Activated T-cell treated with anti-CD3 and anti-CD28 coated beads, Interleukin-2, amount 50 U/mL, for 24 hours (primary cell): ENCODE measurements at places on chromosomes 5 and 9.

DNA sequence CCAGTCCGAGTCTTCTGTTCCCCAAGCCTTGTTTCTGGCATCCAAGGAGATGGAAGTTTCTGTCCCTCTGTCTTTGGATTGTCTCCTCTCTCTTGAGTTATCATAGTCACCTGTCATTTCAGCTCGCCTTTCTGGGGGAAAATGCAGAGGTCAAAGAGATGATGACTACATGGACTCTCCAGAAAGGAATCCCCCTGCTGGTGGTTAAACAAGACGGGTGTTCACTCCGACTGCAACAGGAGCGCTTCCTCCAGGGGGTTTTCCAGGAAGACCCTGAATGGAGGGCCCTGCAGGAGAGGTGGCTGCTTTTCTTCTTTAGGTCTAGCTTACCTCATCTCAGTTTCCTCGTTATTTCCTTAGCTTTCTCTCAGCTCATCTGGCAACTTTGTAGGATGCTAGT lies 25.1 kb downstream of the ERAP2 start:
- H3K27me3 ChIP-seq: no peaks in the 10 kb centered on the region
- H3K4me1 ChIP-seq: peaks cover 40% of the 10 kb centered on the region
- no peak overlapping the region for H3K4me3 ChIP-seq

DNA sequence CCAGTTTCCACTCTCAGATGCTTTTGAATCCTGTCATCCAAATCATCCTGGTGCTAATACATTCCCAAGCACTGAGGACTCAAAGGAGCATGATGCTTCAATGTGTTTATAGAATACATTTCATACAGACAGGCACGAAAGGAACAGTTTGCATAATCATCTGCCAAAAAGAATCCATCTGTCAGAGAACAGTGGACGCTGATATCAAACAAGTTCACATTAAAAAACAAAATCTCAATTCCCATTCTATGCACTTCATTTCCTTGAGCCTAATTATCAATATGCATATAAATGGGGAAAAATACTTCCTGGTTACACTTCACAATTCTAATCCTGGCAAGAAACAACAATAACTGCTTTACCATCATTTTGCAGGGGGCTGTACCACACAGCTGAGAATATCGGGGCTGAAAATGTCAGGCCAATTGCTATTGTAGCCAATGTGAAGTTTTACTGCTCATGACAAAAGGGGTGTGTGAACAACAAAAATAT lies 125.5 kb upstream of the FAM174A start:
- H3K27me3 ChIP-seq: no peaks in the 10 kb centered on the region
- no peak for DNase-seq
- H3K4me3 ChIP-seq: no peak overlapping the region

DNA sequence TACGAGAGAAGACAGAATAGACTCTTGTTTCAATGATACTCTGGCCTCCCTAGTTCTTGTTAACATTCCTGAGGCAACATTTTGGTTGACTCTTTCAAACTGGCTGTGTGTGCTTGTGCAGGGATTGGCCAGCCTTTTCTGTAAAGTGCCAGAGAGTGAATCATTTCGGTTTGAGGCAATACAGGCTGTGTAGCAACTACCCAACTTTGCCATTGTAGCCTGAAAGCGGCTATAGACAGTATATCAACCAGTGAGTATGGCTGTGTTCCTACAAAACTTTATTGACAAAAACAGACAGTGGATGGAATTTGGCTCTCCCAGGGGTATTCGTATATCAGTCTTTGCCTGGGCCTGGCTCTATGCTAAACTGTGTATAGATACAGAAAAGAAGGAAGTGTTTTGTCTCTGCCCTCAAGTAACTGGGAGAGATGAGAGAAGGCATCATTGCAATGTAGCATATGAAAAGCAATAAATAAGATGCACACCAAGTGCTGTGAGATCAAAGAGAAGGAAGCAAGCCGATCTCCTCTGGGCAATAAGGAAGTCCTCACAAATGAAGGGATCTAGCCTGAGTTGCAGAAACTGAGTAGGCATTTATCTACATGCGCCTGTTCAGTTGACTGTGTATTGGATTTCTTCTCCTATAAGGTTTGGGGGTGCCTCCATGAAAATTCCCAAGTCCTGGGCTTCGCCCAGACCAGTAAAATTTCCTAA lies 568.0 kb upstream of the KLF4 start:
- H3K4me3 ChIP-seq: no peak overlapping the region
- DNase-seq: no peak
- peaks cover 3% of the 10 kb centered on the region for H3K27me3 ChIP-seq
- no peak overlapping the region for H3K27ac ChIP-seq

DNA sequence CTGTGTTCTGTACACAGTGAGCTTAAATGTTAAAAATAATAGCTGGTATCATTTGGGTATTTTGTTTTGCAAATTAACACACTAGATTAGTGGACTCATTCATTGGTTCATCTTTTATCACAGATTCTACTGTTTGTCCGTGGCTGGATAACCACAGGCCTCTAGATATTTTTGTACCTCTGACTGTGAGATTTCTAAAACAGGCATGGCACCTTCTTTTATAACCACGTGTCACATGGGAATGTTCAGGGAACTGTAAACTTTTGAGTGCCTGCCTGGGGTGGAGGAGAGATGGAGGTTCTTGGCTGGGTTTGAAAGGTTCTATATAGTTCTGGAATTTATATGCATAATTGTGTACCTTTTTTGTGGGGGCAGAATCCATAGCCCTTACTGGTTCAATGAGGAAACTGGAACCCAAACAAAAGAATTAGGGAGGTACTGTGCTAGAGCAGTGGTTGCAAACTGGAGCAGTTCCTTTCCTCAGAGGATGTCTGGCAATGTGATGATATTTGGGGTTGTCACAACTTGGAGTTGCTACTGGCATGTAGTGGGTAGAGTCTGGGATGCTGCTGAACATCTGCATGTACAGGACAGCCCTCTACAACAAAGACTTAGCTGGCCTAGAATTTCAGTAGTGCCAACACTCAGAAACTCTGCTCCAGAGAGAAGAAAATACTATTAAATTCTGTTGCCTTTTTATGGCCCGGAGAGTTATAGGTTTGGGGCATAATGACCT lies 16.9 kb downstream of the TLE4 start:
- peaks cover 70% of the 10 kb centered on the region for H3K4me1 ChIP-seq
- H3K4me3 ChIP-seq: no peak overlapping the region
- DNase-seq: no peak
- H3K36me3 ChIP-seq: peaks cover 19% of the 10 kb centered on the region

GRCh38 chr5:18792145-18792544 lies 1157.9 kb downstream of the TAF11L14 start:
- no peaks in the 10 kb centered on the region for H3K27me3 ChIP-seq
- no peak for DNase-seq
- no peak overlapping the region for H3K27ac ChIP-seq
- no peaks in the 10 kb centered on the region for H3K36me3 ChIP-seq
- peaks cover 7% of the 10 kb centered on the region for H3K4me1 ChIP-seq

- H3K4me3 ChIP-seq: no peak overlapping the region
- peak overlapping the region; percentile 52 for H3K27ac ChIP-seq
- DNase-seq: no peak
- no peaks in the 10 kb centered on the region for H3K27me3 ChIP-seq
- peaks cover 88% of the 10 kb centered on the region for H3K36me3 ChIP-seq
- peaks cover 60% of the 10 kb centered on the region for H3K4me1 ChIP-seq
Measured at GRCh38 chr5:159189310-159189709, 20.0 kb downstream of the RNF145 start.

GRCh38 chr9:136482046-136482792 lies 621 bp downstream of the SEC16A start:
- H3K27ac ChIP-seq: peak overlapping the region; percentile 92
- peaks cover 46% of the 10 kb centered on the region for H3K36me3 ChIP-seq
- H3K4me1 ChIP-seq: peaks cover 39% of the 10 kb centered on the region
- H3K4me3 ChIP-seq: peak overlapping the region; percentile 97
- no peak for DNase-seq

DNA sequence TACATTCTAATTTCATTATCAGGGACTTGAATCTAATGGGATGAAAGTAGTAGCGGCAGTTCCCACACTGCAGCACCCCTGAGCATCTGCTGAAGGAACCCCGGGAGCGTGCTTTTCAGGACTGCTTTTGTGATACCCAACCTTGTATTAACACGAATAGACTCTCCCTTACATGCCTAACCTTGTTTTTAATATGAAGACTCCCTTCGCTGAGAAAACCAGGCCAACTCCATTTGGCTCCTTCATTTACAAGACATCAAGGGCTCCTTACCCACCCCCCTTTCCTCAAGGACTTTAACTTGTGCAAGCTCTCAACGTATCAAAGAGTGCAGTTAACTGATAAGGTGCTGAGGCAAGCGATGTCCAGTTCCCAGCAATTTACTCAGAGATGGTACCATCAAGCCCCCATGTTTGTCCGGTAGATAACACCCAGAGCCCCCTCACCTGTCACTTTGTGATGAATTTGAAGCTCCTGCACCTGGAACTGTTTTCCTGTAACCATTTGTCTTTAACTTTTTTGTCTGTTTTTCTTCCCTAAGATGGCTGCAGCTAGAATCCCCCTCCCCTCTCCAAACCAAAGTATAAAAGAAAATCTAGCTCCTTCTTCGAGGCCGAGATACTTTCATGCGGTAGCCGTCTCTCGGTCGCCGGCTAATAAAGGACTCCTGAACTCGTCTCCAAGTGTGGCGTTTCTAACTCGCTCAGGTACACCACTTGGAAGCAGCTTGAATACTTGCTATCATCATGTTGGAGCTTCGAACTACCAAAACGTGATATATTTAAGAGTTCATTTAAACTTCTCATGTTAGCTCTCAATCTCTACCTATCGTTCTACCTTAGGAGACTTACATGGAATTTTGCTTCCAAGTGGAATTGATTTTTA lies 10.7 kb downstream of the HNRNPH1 start:
- H3K27me3 ChIP-seq: no peaks in the 10 kb centered on the region
- peak overlapping the region; percentile 89 for H3K27ac ChIP-seq
- peaks cover 98% of the 10 kb centered on the region for H3K36me3 ChIP-seq
- H3K4me3 ChIP-seq: peak overlapping the region; percentile 17
- no peak for DNase-seq

DNA sequence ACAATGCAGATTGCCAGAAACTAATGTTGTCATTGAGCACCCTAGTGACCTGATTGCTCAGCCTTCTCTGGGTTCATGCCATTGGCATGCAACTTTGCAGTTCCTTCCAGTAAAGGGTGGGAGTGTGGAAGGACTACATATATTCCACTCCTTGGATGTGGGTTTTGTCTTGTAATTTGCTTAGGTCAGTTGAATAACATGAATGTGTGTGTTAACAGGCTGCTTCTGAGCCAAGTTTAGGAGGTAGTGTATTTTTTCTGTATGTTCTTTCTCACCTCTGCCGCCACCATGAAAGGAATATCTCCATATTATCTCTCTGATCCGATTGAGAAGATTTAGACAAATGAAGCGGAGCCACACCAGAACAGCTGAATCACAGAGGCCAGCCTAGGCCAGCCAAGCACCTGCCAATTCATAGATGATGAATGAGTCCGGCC lies 1929.6 kb upstream of the CDH6 start:
- no peaks in the 10 kb centered on the region for H3K27me3 ChIP-seq
- no peak overlapping the region for H3K27ac ChIP-seq
- H3K36me3 ChIP-seq: no peaks in the 10 kb centered on the region
- DNase-seq: no peak
- no peak overlapping the region for H3K4me3 ChIP-seq

- no peaks in the 10 kb centered on the region for H3K36me3 ChIP-seq
- H3K27ac ChIP-seq: no peak overlapping the region
- no peak for DNase-seq
- H3K4me3 ChIP-seq: no peak overlapping the region
Measured at GRCh38 chr9:98916660-98917059, 27.0 kb upstream of the COL15A1 start.

DNA sequence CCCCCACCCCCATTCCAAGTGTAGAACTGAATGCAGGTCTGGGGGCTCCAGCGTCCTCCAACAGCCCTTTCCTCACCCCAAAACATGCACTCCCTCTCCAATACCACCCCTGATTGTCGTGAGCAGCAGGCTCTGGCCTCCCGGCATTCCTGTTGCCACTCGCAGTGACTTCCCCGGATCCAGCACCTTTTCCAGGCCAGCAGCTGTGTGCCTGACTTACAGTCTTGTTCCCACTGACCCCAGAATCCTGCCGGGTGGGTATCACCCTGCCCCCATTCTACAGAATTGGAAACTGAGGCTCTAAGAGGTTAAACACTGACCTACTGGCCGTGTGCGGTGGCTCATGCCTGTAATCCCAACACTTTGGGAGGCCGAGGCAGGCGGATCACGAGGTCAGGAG lies 127.2 kb downstream of the OLFM1 start:
- no peak for DNase-seq
- no peak overlapping the region for H3K4me3 ChIP-seq

DNA sequence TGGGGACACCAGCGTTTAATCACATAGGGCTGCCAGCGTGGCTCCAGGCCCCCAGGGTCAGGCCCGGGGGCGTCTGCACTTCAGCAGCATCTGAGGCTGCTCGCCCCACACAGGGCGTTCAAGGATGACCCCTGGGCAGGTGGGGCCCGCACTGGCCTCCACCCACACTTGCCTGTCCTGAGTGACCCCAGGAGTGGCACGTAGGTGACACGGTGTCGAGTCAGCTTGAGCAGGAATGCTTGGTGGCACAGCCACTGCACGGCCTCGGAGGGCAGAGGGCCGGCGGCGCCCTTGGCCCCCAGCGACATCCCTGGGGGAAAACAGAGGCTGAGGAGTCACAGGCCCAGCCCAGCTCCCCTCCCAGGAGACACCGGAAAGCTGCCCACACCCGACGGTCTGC lies 29.0 kb downstream of the SLC6A18 start:
- no peak for DNase-seq
- no peak overlapping the region for H3K4me3 ChIP-seq
- peaks cover 19% of the 10 kb centered on the region for H3K4me1 ChIP-seq
- peaks cover 3% of the 10 kb centered on the region for H3K36me3 ChIP-seq
- no peaks in the 10 kb centered on the region for H3K27me3 ChIP-seq

GRCh38 chr5:179143446-179143845 lies 83.3 kb downstream of the ZNF354C start:
- no peak for DNase-seq
- H3K36me3 ChIP-seq: no peaks in the 10 kb centered on the region
- H3K4me3 ChIP-seq: no peak overlapping the region
- H3K4me1 ChIP-seq: peaks cover 50% of the 10 kb centered on the region
- no peaks in the 10 kb centered on the region for H3K27me3 ChIP-seq

DNA sequence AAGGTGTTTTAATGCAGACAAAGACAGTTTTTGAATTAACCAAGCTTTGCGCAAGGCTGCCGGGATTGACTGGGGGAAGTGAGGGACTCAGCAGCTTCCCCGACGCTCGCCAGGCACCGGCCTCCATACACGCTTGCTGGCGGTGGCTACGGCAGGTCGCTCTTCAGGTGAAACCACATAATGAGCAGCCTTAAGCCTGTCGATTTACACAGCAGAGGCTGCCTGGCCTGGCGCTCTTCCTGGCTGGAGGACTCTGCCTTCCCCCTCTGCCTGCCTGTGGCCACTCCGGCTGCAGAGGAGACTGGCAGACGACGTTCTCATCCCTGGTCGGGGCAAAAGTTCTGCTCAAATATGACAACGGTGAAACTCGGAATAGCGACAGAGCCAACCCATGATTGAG lies 9.0 kb upstream of the NOTCH1 start:
- no peaks in the 10 kb centered on the region for H3K36me3 ChIP-seq
- no peak overlapping the region for H3K4me3 ChIP-seq
- no peak for DNase-seq
- H3K4me1 ChIP-seq: peaks cover 21% of the 10 kb centered on the region
- no peak overlapping the region for H3K27ac ChIP-seq
- H3K27me3 ChIP-seq: no peaks in the 10 kb centered on the region
